ENCODE measurements at places on chromosomes 16 and 17.
A peak's percentile ranks its signal among the peaks of the same experiment; 100 is the strongest.

- DNase-seq: no peak
These were observed 32.1 kb downstream of the GINS2 start for GRCh38 chr16:85656351-85657266.

DNA sequence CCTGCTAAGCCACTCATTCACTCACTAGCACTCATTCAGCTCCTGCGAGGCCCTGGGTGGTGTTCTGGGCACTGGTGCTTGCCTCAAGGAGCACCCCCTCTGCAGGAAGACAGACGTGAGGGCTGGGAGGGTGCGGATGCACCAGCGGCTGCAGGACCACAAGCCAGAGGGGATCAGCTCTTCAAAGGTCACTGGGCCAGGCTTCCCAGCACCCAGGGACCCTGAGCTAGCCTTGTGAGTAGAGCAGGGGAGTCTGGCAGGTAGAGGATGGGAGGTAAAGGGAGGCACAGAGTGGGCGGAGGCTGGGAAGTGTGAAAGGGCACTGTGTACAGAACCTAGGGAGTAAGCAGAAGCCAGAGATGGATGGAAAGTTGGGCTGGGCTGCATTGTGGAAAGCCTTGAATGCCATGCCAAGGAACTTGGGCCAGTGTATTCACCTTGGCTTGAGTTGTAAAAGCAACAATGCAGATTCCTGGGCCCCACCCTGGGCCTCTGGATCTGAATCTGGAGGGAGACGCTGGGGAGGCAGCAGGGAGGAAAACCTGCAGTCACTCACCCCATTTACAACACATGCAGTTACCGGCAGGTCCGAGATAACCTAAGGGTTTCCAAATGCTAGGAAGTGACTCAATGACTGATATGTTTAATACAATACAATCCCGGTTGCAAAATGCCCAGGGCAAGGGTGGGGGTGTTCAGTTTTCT is 1.7 kb downstream of the IL4R start:
- peak; percentile 84 for DNase-seq

GRCh38 chr17:28443901-28444638 is 29.4 kb upstream of the SLC13A2 start:
- DNase-seq: no peak

DNA sequence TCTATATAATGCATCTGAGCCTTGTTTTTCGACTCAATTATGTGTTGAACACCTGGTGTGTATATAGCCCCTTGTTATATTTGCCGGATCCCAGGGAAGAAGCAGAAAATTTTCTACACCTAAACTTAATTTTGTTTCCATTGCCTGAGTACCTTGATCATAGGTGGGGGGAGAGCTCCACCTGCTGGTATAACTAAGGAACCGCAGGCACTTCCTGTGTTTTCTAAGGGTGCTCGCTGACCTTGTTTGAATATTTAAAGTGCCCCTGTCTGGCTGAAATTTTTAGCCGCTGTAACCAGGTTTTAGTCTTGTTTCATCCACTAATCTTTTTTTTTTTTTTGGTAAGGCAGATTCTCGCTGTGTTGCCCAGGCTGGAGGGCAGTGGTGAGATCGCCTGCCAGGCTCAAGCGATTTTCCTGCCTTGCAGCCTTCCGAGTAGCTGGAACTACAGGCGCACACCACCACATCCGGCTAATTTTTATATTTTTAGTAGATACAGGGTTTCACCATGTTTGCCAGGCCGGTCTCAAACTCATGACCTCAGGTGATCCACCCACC is 6.5 kb upstream of the NUBP1 start:
- peak; percentile 57 for DNase-seq

DNA sequence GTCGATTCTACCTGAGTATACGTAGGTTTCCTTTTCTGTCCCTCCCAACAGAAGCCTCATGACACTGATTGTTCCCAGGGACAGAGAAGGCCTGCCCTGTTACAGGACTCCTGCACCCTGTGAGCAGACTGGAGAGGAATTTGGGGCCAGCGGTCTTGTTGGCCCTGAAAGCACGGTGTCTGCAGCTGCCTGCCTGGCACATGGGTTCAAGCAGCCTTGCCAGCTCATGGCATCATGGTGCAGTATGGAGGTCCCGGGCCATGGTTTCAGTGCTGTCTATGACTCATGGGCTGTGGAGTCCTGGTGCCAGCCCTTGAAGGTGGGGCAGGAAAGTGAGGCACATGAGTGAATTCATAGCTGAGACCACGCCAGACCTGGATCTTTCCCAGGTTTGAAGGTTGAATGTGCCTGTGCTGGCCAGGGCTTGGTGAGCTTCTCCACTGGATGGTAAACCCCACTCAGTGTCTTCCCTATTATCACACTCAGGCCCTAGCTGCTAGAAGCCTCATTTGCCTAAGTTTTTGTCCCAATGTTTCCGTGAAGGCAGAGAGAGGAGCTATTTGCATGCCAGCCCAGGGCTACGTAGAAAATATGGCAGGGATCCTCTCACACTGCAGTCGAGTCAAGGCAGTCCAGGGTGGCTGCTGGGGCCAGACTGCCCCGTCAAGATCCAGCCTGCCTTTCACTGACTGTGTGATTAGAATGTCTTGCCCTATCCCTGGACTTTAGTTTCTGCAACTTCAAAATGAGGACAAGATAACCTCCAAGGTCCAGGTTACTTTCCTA is 277.2 kb upstream of the CCL2 start:
- no peak for DNase-seq

GRCh38 chr16:78897299-78897698 is 703.2 kb downstream of the MAF start:
- no peak for DNase-seq

GRCh38 chr16:10408824-10409381 is 23.0 kb downstream of the ATF7IP2 start:
- DNase-seq: peak; percentile 37

DNA sequence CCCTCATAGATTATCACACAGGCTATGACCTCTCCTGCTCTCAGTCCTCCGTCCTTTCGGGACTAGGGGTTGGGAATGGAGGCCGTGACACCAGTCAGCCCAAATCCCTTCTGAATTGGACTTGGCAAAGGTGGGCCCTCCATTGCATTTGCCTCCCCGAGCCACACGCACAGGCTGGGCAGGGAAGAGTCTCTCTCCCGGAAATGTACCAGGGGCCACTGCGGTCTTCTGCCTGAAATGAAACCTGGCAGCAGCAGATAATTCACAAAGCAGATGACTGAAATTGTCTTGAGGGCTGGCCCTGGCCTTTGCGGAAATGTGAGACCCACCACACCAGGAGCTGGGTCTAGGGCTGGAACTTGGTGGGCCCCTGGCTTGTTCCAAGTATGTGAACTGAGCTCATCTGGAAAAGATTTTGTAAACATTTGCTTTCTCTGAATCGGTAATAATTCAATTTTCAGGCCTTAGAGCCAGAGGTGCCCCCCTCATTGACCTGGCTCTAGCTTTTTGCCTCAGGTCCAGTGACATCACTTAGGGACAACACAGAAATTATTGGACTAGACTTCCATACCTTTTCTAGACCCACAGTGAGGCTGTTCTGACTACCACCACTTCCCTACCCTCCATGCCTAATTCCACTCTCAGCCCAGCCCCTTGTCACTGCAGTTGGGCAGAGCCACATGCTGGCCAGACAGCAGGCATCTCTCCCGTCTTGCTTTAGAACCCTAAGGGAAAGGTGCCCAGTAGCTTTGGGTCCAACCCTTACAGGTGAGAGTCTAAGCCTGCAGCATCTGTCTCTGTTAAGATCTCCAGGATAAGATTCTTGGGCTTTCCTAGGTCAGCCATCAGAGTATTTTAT is 75.2 kb downstream of the CCDC182 start:
- DNase-seq: no peak

DNA sequence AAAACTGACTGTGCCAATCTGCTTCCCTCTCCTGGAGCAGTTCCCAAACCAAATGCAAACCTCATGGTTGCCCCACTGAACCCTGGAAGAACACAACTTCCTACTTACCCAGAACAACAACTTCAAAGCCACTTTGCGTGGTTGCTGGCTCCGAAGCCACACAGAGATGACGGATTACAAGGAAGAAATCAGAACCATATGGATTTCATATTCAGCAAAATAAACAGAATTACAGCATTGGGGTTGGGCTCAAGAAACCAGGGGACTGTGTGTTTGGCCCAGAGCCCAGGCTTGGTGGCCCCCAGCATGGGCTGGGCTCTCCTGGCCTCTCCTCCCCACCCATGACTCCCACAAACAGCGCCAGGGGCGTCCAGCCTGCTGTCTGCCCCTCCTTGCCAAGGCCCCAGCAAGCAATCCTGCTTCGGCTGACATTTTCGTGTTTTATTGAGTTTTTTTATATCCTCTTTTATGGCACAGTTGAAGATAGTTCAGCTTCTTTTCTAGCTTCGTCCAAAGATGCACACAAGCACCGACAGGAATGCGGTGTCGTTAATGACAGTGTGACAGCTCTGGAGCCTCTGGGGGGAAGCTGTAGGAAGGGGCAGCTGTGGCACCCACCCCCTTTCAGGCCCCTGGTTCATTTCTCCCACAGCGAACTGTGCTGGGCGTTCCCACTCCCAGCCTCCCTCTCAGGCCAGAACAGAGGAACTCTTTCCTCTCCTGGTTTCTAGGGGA is 137.1 kb downstream of the GAS7 start:
- no peak for DNase-seq

- no peak for DNase-seq
These were observed 130.8 kb upstream of the EEF2KMT start for GRCh38 chr16:5228369-5228768.
